ENCODE measurements at places on chromosomes 1 and 21.

- DNase-seq = no peak
Measured at GRCh38 chr1:239243006-239243405, 143.4 kb upstream of the CHRM3 start.

GRCh38 chr1:244047621-244048255 lies 3.3 kb upstream of the ZBTB18 start:
- DNase-seq = no peak

DNA sequence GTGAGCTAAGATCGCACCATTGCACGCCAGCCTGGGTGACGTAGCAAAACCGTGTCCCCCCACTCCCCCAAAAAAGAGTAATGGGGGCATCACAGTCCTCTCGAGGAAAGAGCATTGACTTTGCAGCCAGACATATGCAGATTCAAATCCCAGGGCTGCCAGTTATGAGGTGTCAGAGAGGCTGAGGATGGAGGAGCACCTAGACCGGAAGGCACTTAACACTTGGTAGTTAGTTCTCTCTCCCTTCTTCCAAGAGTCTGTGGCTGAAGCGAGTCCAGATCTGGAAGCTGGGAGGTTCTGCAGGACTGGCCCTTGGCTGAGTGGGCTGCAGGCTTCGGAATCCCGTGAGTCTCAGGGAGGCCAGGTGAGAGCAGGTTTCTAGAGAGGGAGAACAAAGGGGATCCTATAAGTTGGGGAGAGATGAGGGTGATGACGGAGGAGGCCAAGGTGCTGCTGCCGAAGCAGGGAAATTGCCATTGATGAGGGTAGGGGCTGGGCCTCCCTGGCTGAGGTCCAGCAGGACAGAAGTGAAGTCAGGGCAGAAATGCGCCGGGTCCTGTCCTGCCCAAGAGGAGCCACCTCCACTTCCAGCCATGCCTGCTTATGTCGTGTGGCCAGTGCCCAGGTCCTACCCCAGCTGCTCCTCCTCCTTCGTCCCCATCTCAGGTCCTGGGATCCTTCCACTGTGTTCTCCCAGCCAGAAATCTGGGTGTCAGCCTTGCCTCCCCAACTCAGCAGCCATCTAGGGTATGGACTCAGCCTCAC lies 13.3 kb upstream of the SPOCD1 start:
- DNase-seq = no peak

DNA sequence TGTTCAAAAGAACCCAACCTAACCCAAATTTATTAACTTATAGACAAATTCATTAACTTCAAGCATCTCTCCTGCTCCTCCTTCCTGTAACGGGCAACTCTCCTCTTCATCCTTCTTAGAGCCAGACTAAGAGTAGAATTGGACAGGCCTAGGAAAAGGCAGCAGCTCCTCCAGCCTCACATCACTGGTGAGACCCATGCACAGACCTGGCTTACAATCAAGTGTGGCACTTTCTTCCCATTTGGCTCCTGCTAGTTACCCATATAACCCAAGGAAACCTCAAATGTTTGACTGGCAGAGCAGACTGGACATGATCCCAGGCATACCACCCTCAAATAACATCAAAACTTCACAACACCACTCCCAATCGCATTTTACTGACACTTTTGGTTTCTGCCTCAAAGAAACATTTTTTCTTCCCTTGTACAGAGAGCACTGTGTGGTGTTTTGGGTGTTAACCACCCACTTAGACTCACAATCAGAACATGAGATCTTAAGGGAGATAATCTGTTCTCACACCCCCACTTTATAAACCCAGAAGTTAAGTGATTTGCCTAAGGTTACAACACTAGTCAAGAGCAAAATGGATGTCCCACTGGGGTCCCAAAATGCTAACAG lies 101.4 kb downstream of the SIPA1L2 start:
- DNase-seq = no peak

DNA sequence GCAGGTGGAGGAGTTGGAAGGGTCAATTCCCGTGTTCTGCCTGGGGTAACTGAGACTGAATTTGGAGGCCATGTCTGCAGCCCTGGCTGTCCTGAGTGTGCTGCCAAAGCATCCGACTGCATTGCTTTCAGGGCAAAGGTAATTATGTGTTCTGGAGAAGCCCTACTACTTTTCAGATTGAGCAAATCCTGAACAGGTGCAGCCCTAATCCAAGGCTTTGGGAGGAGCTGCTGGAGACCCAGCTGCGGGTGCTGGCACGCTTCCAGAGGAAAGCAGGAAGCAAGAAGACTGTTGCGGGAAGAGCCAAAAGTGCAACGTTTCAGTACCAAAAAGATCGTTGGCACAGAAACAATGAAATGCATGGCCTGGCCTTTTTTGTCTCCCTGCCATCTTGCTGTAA lies 73.7 kb upstream of the NRIP1 start:
- no peak for DNase-seq

DNA sequence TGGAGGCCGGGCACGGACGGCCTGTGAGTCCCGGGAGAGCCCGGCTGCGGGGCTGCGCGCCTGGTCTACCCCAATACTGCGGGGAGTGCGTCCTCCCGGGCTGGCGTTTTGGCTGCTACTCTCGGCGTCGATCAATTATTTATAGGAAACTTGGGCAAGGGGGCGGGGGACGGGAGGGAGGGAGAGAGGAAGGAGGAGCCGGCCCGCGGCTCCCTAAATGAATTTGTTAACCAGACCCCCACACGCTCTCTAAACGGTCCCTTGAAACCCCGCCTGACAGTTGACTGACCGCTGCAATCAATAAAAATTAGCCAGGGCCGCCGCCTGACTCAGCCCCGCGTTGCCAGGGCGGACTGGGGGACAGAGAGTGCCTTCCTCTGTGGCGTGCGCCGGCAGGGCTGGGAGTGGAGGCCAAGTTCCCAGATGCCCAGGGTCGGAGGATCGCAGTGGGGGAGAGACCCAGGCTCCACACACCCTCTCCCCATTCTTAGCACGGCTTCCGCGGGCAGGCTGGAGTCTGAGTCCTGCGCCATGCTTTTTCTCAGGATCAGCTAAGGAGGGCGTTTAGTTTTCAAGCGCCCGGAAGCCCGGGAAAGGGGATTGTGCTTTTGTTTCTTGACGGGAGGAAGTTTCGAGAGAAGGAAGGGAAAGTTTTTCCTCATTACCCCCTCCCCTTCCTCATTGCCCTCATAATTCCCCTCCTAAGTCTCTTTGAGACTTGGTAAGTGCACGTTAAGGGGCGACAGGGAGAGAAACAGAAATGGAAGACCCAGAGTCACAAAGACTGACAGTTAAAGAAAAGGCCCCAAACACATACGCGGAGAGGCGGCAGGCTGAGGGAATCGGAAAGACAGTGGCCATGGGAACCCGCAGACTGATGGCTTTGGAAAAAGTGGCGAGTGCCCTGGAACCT lies 6.2 kb downstream of the PAX7 start:
- DNase-seq = no peak

GRCh38 chr1:5570931-5571330 lies 421.3 kb downstream of the NPHP4 start:
- DNase-seq = no peak

- DNase-seq = no peak
Measured at GRCh38 chr1:25729790-25730644, 70.0 kb upstream of the SELENON start.

All from activated CD4-positive, alpha-beta T cell treated with anti-CD3 and anti-CD28 coated beads, Interleukin-2, amount 50 U/mL, for 48 hours (primary cell).